ENCODE measurements at places on chromosomes 6 and 20.

DNA sequence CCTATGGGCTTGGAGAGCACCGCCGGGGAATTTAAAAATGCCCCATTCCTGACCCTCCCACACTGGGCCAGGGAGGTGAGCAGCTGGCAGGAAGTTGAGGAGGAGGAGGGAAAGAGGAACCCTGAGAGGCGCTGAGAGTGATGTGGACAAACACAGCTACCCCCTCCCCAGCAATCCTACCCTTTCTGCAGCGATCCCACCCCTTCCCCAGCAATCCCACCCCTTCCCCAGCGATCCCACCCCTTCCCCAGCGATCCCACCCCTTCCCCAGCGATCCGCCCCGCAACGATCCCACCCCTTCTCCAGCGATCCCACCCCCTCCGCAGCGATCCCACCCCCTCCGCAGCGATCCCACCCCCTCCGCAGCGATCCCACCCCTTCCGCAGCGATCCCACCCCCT lies 111.6 kb downstream of the SYCP2 start:
- DNase-seq: no peak

- DNase-seq: no peak
These were observed 189.4 kb upstream of the RNF217 start for GRCh38 chr6:124772733-124773319.

- no peak for DNase-seq
These were observed 451.0 kb upstream of the SULF2 start for GRCh38 chr20:48236000-48236970.

- DNase-seq: no peak
These were observed 43.2 kb downstream of the PREP start for GRCh38 chr6:105359419-105360370.

DNA sequence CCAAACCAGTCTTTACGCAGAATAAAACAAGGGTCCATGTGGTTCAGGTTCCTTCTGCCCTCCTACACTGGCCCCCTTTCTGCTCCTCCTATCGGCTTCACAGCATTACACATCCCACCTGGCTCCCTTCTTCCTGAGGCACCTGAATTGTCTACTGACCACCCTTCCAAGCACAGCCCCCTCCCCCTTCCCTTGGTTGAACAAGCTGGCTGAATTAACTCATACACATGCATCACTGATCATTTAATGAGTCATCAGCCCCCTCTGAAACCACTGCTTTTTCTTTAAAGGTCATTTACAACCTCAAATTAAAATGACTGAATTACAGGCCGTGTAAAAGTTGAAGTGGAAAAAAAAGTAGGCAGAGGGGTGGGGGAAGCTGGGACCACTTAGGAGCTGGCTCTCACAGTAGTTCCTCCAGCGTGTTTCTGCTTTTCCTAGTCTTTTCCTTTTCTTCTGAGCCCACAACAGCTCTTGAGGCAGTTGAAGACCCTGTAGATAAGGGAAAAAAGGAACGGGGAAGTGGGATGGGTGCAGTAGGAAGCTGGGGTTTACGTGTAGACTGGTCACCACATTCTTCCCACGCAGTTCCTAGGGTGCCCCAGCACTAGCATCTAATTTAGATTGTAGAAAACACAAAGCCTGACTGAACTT lies 67.6 kb downstream of the FYN start:
- DNase-seq: peak; percentile 62

DNA sequence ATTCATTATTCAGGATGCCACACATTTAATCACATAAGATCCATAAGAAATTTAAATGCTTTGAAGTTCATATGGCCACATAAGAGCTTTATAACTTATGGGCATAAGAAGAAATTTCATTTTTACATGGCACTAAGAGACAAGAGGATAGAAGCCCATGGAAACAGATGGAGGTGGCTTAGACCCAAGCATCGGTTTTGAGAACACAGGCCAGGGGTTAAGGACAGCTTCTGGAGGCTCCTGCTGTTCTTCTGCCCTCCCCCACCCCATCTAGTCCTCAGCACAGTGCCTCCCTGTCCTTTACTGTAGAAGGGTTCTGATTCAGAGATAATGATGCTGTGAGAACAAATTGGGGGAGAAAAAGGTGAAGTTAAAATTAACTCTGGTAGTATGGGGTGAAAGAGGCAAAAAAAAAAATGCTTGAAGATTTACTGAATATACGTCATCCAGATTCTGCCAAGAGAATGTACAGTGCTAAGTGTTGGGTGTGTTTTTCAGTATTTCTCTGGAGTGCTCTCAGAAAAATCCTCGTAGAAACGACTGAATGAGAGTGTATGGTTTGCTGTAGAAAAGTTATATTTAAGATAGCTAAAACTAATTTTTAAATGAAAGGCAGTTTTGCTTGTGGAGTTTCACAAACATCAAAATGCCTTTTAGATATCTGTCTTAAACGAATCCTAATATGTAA lies 539.7 kb downstream of the QKI start:
- no peak for DNase-seq

- DNase-seq: no peak
These were observed 12.3 kb downstream of the SLC17A2 start for GRCh38 chr6:25918083-25918683.

- DNase-seq: no peak
These were observed 52.2 kb downstream of the MANEA start for GRCh38 chr6:95629551-95629950.

DNA sequence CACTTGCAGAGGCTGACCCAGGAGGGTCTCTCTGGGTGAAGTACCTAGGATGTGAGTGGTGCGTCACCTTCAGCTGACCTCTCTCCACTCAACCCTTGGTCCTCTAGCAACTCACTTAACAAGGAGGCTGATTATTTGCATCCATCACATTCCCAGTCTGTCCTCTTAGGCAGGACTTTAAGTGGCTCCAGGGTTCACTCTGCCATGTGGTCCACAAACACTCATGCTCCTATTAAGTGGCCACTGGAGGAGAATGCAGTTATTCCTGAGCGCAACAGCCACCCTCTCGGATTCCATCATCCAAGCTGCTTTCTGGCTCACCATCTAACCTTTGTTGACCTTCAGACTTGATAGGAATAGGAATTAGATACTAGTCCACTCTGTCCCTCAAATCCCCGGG lies 61.1 kb upstream of the SCAF8 start:
- DNase-seq: no peak

DNA sequence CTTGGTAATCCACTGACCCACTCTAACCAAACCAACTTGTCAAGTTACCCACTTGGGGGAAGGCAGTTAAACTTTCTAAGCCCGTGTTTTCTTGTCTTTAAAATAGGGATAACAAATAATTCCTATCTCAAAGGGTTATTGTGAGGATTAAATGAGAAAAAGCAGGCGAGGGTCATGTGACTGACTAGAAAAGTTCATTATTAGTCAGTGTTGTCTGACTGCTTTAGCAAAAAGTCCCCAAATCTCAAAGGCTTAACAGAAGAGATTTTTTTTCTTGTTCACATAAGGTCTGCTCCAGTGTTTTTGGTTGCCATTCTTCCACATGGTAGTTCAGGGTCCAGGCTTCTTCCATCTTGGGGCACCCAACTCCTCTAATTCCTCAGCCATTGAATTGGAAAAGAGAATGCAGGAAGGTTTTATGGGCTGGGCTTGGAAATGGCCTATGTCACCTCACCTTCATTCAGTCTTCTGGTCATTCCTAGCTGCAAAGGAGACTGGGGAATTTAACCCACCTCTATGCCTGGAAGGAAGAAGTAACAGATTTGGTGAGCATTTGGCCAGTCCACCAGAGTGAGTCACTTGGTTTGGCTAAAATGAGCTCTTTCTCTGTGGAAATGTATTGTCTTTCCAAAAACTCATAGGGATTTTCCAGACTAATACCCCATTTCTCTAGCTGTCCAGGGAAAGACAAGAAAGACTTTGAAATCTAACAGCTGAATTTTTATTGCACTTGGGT lies 77.0 kb downstream of the CAP2 start:
- DNase-seq: no peak

GRCh38 chr6:11744753-11745152 lies 33.9 kb downstream of the ADTRP start:
- no peak for DNase-seq

DNA sequence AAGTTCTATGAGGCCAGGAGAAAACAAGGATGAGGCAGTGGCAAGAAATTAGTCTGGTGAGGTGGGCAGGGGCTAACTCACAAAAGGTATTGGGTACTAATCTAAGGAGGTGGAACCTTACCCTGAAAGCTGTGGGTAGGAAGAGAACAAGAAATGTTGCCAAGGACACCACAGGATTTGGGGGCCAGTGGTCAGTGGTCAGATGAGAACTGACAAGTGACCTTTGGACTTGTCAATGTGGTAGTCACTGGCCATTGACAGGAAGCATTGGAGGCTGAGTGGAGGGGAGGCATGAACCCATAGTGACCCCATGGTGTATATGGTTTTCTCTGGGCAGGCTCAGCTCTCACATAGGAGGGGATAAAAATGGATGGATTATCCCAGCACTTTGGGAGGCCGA lies 25.3 kb upstream of the SMIM29 start:
- DNase-seq: no peak

- DNase-seq: peak; percentile 91
These were observed 74.1 kb upstream of the RALY start for GRCh38 chr20:33919653-33920052.

- DNase-seq: peak; percentile 85
These were observed 16.9 kb upstream of the MTG2 start for GRCh38 chr20:62165762-62166399.

- no peak for DNase-seq
These were observed 33.7 kb upstream of the SCUBE3 start for GRCh38 chr6:35179901-35180535.

DNA sequence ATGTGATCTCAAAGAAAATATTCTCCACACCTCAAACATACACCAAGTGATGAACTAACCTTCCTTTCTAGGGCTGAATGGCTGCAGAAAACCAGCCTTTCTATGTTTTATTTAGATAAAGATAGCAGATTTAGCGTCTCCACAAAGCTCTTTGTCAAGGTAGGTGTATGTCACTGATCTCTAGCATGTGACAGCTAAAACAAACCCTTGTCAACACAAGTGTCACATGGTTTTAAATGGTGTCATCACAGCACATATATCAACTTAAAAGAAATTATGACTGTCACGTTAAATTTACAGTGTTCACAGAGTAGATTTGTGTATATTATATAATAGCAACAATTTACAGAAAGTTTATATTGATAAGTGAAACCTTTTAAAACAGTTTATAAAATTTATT lies 58.3 kb downstream of the TENT5A start:
- no peak for DNase-seq

GRCh38 chr20:37584238-37584807 lies 56.6 kb upstream of the BLCAP start:
- no peak for DNase-seq

GRCh38 chr20:51360451-51361201 lies 181.9 kb downstream of the NFATC2 start:
- DNase-seq: no peak

DNA sequence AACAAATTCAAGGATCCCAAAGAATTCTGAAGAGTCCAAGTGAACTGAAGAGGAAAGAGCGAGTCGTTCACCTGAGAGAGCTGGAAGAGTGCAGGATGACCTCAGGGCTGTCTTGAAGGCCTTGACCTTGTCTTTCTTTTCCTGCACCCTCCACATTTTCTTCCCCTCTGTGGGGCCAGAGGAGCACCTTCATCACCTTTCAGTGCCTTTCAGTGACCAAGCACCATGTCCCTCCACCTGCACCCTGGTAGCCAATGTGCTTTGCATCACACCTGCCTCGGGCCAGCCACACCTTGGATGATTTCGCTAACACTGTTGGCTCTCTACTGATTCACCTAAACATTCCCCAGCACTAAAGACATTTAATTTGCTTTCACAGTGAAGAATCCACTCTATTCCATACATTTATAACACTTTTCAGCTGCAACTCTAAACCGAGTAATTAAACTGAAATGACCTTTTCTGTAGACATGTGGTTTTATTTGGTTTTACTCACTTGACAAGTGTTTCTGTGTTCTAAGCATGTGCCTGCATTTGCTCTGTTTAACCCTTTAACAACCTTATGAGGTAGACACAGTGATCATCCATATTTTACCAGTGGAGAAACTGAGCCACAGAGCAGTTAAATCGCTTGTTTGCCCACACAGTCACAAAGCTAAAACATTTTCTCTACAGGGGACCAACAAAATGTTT lies 121.3 kb upstream of the CST7 start:
- DNase-seq: no peak

- no peak for DNase-seq
These were observed 578.1 kb downstream of the PHF3 start for GRCh38 chr6:64213697-64214096.

- DNase-seq: no peak
These were observed 92.0 kb downstream of the OLIG3 start for GRCh38 chr6:137402143-137402680.

DNA sequence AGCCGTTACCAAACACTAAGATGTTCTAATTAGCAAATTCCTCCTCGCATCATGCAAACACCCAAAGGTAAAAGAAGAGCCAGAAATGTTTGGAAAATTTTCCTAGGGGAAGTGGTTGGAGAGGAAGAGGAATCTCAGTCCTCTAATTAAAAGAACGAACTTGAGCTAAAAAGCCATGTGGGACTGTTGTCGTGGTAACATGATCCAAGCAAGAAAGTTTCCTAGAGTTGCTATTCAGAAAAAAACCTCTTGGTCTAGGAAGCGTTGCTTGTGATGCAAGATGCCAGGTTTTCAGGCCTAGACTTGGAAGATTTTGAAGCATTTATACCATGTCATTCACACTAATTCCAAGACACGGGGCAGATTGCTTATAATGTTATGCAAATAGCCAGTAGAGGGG lies 106.8 kb upstream of the DOK5 start:
- no peak for DNase-seq
